ENCODE measurements at places on chromosomes 3 and 15.

DNA sequence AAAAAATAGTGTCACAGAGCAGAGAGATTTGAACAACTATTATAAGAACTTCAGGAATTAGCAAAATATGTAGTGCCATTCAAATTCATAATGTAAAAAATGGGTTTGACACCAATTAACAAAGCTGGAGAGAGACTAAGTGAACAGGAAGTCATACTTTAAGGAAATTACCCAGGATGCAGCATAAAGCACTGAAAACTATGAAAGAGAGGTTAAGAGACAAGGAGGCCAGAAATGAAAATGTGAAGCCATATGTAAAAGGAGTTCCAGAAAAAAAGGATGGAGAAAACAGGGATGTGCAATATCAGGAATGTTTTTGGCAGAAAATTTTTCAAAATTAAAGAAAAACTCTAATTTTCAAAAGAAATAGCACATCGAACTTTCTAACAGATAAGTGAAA, 57.6 kb downstream of the SLCO2A1 start:
- no peak for DNase-seq

DNA sequence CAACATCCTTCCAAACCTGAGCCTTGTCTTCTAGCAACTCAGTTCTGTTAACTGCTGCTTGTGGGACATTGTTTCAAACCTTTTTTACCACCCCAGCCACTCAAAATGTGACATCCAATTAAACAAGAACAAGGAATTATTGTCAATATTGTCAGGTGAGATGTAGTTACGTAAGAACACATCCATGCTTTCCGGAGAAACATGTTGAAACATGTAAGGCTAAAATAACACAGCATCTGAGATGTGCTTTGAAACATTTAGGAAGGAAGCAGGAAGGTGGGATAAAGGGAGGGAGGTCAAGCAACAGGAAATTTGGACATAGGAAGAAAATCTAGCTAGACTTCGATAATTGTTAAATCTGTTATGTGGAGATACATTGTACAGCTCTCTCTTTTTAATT, 50.9 kb upstream of the PRICKLE2 start:
- DNase-seq: no peak

DNA sequence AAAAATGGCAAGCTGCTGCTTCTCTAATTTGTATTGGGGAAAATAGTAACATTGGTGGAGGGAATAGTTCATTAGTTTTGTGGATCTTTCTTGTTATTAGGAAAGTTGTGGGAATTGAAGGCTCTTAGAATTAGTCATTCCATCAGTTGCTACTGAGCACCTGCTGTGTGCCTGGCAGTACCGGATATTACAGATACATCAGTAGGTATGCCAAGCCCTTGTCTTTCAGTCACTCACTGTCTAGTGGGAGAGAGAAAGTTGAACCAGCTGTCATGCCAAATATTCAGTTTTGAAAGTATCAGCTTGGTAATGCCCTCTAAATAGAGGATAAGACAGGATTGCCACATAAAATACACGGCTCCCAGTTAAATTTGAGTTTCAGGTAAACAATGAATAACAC, 32.5 kb downstream of the IGSF10 start:
- DNase-seq: no peak

GRCh38 chr15:63157891-63158431, 684 bp upstream of the RPS27L start:
- no peak for DNase-seq

- DNase-seq: no peak
Measured at GRCh38 chr15:69798481-69799250, 299.1 kb downstream of the TLE3 start.

GRCh38 chr3:117131259-117131658, 421.7 kb downstream of the TUSC7 start:
- no peak for DNase-seq

- no peak for DNase-seq
Measured at GRCh38 chr3:195133462-195133861, 137.5 kb downstream of the XXYLT1 start.

DNA sequence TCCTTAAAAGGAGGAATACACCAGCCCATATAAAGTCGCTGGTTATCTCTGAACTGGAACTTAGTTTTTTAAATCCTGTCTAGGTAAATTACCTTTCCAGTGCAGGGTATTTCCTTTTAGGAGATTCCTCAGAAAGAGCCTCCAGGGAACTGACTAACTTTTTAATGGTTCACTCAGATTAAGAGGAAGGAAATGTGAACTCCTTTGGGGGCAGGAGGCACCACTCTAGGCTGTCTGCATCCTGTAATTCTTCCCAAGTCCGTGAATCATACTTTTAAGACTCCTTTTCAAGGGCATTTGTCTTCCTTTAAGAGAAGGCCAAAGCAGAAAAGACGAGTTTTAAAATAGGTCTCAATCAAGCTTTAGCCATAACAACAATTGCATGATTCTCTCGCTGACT, 871.2 kb upstream of the NR2F2 start:
- no peak for DNase-seq

DNA sequence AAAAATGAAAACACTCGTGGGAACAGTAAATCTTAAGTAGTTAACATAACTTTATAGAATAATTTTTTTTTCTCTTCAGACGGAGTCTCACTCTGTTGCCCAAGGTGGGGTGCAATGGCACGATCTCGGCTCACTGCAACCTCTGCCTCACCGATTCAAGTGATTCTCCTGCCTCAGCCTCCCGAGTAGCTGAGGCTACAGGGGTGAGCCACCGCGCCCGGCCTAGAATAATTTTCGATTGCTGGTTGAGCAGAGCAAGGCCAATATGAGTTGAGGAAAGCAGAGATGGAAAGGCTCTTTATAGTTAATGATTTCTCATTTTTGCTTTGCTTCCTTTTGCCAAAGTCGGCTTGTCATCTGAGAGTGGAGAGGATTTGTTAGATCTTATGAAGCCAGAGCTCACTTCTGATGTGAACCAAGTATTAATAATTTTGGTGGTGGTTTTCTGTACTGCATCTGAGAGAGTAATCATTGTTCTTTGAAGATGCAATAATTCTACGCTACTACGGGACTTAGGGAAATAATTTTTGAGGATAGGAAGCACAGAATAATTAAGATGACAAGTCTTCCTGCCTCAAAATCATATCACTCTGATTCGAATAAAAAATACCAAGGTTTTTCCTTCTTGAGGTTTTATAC, 1.6 kb upstream of the GOLM2 start:
- no peak for DNase-seq

DNA sequence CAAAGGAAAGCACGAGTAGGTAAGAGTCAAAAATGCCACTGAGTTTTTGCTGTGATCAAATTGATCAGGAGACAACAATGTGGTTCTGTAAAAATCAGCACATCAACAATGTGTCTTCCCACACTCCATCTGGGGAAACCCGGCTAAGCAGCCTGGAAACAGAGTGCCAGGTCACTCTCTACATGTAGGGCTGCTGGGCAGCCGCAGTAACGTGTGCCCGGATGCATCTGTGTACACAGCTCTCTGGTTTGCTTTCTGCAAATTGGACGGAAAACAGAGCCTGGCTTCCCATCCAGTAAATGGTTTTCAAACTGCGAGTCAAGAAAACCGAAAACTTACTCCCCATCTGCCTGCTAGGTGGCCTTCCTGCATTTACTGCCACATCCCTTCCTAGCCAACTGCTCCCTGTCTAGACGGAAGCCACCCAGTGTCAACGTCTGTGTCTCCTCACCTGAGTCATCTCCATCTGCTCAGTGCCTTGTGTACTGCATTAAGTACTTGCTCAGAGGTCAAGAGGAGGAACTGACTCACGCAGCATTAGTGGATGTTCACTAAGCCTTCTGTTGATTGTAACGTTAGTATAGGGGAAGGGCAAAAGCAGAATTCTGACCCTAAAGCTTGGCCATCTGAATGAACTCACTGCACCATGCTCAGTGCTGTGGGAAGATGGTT, 124.1 kb downstream of the TJP1 start:
- DNase-seq: no peak

GRCh38 chr15:43872416-43873020, 45.7 kb downstream of the WDR76 start:
- no peak for DNase-seq

GRCh38 chr3:118809696-118810498, 224.7 kb downstream of the IGSF11 start:
- DNase-seq: no peak

GRCh38 chr3:192923731-192924130, 6.1 kb upstream of the MB21D2 start:
- no peak for DNase-seq

GRCh38 chr3:11609481-11609880, 34.2 kb downstream of the VGLL4 start:
- no peak for DNase-seq

DNA sequence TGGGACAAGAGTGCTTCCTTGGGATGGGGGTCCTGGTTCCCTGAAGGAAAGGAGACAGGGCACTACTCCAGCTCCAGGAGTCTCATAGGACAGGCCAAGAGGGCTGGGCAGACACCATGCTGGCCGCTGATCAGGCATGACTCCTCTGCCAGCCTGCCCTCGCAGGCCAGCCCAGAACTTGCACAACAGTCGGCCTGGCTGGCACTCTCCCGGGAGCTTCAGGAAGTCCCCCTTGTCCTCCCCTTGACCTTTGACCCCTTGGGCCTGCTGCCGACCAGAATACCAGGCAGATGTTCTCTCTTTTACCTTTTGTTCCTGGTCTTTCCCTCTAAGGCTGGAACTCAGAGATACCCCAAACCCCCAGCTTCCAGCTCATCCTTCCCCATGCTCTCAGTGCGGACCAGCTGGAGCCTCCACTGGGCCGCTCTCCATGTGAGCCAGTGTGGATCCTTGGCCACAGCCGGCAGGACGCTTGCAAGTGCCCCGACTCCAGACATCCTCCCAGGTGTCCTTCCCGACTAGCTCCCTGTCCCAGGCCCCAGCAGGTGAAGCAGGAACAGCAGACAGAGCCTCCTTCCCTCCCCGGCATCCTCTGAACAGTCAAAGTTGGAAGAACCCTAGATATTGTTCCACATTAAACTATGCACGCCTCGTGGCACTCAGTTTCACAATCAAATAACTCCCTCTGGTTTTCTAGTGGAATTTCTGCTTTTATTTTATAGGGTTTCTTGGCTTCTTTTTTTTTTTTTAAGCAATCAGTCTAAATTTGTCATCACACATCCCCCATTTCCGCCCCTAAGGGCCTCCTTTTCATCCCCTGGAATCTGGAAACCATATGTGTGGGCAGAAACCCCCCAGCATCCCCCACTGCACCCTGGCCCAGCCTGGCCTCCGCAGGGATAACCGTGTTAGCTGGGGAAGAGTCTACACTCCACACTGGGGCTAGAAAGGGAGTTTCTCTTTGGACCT, 15.7 kb downstream of the VPS18 start:
- DNase-seq: no peak

- DNase-seq: no peak
Measured at GRCh38 chr3:347581-347980, 151.0 kb downstream of the CHL1 start.

DNA sequence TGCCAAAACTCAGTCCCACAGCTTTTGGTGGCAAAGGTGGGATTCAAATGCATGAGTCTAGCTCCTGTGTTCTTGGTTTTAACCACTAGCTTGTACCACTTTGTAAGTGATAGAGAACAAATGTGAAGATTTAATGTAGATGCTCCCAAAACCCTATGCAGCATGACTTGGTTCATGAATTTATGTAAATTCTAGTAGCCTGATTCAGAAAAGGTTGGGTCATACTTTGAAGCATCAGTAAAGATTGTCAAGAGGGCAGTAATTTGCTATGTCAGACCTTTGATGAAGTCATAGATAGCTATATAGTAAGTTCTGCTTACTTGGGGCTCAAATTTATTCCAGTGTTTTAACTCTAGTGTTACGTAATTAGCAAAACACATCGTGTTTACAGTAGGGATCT, 75.6 kb downstream of the VPS8 start:
- no peak for DNase-seq

DNA sequence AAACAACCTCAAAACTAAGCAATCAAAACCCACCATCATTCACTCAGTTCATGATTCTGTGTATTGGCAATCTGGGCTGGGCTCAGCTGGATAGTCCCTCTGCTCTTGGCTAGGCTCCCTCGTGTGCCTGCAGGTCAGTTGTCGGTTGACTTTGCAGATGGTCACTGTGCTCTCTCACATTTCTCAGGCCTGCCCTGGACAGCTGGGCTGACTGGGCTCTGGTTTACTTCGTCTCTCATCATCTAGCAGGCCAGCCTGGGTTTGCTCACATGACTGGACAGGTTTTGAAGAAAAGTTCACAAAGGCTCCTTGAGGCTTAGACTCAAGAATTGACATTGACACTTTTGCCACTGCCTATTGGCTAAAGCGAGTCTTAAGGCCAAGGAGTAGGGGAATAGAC, 105.0 kb upstream of the CTNNB1 start:
- no peak for DNase-seq

DNA sequence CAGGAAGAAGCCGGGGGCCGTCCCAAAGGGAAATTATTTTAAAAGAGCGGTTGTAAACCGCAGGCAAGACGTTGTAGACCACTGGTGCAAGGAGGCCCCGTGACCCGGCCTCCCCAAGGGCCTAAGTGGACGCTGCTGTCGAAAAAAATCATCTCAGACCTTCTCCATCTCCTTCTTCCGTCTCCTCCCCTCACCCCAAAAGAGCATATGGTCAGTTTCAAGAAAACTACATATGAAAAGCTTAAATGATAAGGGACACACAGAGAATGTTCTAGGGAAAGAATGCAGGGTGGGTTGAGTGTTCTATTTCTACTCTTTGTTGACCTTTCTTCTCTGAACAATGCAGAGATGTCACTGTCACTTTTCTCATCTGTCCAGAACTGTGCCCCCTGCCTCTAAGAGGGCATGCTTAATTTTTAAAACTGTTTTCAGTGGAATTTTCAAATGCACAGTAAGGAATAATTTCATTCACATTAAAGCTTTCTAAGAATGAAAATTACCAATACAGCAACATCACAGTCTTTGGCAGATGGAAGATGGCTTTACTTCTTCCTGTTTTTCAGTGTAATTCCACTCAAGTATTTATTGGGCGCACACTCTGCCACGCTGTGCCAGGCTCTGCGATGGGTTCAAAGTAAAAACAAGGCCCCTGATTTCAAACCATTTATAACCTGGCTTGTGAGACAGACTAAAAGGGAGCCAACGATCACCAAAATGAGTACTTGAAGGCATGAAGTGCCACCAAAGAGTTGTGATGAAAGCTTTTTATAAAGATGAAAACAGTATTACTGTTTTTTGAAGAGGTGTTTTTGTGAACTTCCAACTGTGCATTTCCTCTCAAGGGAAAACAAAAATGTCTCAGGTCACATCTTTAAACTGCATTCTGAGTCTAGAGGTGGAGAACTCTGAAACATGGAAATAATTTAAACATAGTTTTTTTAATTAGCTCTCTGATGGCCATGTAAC, 891 bp upstream of the TOP2B start:
- no peak for DNase-seq

DNA sequence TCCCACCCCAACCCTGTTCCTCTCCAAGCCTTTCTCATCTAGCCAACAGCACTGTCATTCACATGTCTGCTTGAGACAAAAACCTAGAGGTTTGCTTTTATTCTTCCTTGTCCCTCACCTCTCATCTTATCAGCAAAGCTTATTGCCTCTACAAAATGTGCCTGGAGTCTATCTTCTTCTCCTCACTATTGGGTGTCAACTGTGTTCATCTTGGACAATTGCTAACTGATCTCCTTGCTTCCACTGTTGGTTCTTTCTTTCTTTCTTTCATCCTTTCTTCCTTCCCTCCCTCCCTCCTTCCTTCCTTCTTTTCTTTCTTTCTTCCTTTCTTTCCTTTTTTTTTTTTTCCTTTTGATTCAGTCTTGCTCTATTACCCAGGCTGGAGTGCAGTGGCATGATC, 48.2 kb downstream of the FOXL2 start:
- no peak for DNase-seq

GRCh38 chr3:169354774-169355501, 308.6 kb downstream of the MECOM start:
- no peak for DNase-seq
